ENCODE measurements at places on chromosomes 7 and 10.

DNA sequence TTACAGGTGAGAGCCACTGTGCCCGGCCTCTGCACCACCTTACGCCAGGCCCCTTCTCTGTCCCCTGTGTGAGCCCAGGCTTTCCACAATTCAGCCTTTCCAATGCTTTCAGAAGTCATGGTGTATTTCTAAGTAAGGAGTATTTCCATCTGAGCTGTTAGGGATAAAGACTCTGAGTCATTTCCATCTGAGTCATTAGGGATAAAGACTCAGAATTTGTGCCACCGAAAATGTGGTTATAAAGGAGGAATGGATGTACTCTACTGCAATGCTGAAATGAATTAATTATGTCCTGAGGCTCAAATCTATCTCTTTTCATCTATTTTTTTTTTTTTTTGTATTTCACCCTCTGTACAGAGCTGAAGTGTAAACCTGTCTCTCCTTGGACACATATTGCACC lies 84.0 kb downstream of the GATA3 start:
- no peak for DNase-seq

GRCh38 chr10:88121361-88121760 lies 257.9 kb downstream of the PTEN start:
- no peak for DNase-seq

GRCh38 chr10:35559416-35559815 lies 45.7 kb upstream of the GJD4 start:
- DNase-seq, result no peak

- no peak for DNase-seq
Observed at GRCh38 chr7:32335107-32335506, 155.1 kb downstream of the LSM5 start.

DNA sequence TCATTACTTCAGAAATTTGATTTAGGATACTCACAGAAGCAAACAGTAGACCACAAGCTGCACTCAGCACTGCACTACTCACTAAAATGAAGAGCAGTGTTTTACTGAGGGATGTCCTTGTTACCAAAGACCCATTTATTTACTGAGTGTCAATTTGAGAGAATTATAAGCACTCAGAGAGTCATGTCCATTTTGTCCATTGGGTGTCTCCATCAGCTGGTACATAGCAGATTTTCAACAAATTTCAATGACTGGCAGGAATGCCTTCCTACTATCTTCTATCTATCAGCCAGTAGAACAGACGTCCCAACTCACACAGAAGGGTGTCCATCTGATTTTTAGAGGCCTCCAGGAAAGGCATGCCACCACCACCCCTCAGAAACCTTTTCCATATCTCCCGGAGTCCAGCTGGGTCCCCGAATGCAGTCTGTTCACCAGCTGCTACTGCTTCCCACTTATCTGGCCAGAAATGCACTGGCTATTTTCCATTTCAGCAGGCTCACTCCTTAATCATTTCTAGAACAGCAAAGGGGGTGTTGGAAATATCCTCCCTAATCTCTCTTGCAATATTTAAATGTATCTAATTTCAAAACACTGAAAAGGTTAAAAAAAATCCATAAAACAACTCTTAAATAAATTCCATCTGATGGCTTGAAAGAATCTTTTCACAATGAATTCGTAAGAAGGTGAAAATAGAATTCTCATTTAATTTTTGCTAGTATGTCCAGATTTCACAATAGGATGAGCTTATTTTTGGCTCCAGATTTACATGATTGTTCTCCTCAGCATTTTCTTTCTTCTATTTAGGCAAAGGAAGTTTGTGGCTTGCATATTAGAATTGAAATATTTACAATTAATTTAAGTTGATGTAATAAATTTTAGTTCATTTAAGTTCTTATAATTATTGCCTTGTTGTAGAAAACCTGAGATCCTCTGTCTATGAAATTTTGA lies 1164.0 kb upstream of the CELF2 start:
- DNase-seq, result no peak

GRCh38 chr7:118104812-118105441 lies 79.0 kb upstream of the LSM8 start:
- no peak for DNase-seq

- no peak for DNase-seq
Observed at GRCh38 chr10:127840884-127841283, 51.9 kb downstream of the CLRN3 start.

DNA sequence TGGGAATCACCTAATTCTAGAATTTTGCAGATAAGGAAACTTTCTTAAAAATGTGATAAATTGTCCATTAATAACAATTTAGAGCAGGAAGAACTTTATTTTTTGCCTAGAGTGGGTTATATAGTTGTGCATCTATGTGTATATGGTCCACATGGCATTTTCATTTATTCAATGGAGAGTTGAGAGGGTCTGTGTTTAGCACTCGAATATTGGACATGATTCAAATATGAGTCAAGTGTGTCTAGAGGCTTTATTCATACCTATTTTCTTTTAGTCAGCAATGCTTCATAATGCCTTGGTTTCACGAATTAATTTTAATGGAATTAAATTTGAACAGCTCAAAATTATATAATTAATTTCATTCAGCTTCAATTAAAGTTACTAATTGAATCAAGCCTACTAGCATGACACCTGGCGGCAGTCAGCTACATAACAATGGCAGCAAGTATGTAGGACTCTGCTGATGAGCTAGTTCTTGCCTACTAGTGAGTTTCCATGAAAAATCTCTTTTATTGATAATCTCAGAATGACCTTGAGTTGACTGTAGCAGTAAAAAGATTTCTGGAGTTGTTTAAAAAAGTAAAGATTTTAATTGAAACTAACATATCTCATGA lies 17.7 kb downstream of the MDFIC start:
- DNase-seq, result peak; percentile 48

- no peak for DNase-seq
Observed at GRCh38 chr7:129771201-129771927, 159.8 kb downstream of the NRF1 start.

DNA sequence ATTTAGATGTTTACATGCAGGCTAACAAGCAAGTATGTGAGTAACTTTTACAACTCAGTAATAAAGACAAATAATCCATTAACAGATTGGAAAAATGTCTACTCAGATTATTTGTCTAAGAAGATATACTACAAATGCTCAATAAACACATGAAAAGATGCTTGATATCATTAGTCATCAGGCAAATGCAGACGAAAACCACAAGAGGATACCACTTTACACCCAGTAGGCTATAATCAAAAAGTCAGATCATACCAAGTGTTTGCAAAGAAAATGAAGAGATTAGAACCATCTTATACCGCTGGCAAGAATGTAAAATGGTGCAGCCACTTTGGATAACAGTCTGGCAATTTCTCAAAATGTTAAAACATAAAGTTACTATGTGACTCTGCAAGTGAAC lies 84.1 kb downstream of the MALSU1 start:
- DNase-seq, result no peak

DNA sequence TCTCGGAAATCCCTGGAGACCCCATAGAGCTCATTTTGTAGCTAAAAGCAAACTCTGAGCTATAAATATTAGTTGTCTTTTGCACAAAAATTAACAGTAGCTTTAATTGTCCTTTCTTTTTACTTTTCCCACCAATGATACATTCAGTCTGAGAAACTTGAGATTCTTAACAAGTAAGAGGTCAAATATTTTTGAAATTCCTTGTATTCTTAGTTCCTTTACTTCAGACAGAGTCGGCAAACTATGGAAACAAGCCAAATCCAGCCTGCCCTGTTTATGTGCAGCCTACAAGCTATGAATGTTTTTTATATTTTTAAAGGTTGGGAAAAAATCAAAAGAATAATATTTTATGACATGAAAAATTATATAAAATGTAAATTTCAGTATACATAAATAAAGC lies 146.6 kb downstream of the CTNNA3 start:
- DNase-seq, result no peak

GRCh38 chr10:95655571-95656290 lies 780 bp downstream of the ALDH18A1 start:
- peak; percentile 14 for DNase-seq

DNA sequence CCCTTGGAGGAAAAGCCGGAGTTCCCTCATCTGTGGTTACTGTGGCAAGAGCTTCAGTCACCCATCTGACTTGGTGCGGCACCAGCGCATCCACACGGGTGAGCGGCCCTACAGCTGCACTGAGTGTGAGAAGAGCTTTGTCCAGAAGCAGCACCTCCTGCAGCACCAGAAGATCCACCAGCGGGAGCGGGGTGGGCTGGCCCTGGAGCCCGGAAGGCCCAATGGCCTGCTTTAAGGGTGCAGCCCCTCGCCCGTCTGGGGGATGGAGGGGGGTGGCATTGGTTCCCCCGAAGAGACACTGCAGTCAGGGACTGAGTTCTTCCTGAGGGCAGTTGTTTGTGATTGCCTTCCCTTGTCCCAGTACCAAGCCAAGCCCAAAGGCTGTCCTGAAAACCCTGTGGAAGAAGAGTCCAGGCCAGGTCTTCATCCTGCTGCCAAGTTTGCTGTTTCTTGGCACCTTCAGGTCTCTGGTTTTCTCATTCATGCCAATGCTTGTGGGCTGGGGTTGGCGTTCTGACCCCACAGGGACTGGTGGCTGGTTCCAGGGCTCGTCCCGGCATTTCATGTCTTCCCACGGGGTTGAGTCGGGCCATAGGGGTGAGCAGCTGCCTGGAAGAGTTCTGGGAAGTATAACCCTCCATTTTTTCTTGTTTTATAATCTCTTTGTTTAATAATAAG lies 7.7 kb upstream of the ZNF783 start:
- no peak for DNase-seq

GRCh38 chr10:104516986-104517385 lies 124.1 kb upstream of the SORCS3 start:
- no peak for DNase-seq

DNA sequence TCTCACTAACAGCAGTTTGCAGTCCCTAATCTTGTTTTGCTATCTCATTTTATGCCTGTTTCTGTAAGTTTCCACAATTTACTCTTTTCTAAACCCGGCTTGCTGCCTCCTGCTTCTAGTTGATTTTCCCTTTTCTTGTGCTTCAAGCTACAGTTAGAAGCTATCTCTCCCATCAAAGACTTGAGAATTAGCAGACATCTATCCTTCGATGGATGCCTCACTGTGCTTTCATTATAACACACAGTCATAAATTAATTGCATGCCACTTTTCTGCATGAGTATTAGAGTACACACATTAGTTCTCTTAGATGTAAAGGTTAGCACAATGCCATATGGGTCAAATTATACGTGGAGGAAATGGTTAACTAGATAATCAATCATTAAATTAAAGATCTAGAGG lies 48.7 kb downstream of the SEMA3A start:
- no peak for DNase-seq

- DNase-seq, result peak; percentile 70
Observed at GRCh38 chr7:150665896-150666295, 19.6 kb upstream of the GIMAP2 start.

- no peak for DNase-seq
Observed at GRCh38 chr7:105578496-105578895, 2.8 kb downstream of the EFCAB10 start.

DNA sequence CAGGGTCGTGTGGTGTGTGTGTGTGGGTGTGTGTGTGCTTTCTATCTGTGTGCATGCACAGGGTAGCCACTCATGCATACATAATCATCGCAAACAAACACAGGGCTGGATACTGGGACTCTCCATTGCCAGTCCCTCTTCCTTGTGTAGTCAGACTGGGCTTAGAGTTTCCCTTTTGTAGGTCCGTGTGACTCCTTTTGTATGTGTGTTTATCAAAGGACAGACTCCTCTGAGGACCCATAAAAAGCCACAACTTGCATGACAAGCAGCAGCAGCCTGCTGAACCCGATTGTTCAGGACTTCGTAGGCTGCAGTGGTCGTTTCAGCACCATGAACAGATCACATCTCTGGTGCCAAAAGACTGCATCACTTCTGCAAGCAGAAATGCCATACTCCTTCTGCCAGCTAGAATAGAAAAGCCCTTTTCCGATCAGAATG lies 895 bp downstream of the VSTM2A start:
- DNase-seq, result no peak

GRCh38 chr10:98901441-98902110 lies 334.1 kb downstream of the HPSE2 start:
- no peak for DNase-seq

- peak; percentile 52 for DNase-seq
Observed at GRCh38 chr7:70778585-70778984, 353.4 kb upstream of the GALNT17 start.

DNA sequence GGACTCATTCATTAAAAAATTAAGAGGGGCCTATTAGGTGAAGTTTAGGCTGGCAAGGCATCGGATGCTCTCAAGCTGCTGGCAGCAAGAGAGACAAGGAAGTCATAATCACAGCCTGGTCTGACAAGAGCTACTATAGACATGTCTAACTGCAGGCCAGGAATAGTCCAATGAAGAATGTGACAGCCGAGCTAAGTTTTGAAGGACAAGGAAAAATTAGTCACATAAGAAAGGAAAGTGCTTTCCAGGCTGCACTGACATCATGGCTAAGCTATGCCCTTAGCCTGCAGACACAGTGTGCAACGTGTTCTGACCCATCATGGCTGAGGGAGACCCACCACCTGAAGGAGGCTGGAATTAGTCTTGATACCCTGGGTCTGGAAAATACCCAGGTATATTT lies 281.1 kb downstream of the PLXNA4 start:
- no peak for DNase-seq

DNA sequence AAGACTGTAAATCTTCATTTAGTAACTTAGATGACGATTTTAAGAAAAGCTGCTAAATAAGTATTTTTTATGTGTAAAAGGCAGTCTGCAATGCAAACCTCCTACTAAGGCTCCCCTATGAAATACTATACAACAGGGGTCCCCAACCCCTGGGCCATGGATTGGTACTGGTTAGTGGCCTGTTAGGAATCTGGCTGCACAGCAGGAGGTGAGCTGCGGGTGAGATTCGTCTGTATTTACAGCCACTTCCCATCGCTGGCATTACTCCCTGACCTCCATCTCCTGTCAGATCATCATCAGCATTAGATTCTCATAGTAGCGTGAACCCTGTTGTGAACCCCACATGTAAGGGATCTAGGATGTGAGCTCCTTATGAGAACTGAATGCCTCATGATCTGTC lies 580.4 kb downstream of the MAGI2 start:
- no peak for DNase-seq

DNA sequence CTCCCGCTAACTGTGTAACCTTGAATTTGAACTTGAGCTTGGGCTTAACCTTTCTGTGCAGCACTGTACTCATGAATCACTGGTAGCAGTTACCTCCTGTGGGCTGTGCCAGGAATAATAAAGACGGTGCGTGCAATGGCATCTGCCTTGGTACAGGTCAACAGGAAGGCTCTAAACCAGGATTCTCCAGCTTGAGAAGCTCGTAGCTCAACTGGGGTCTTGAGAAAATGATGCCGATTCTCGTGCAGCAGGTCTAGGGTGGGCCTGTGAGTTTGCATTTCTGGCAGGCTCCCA lies 112.5 kb upstream of the ANLN start:
- no peak for DNase-seq

- DNase-seq, result no peak
Observed at GRCh38 chr10:17609523-17610079, 7.6 kb downstream of the HACD1 start.

Data from CD4-positive, alpha-beta T cell treated with Interleukin-17A for 1 hour (primary cell).